ENCODE measurements at places on chromosomes 6 and 20.

- no peak for DNase-seq
Observed at GRCh38 chr6:20691185-20691584, 156.9 kb downstream of the CDKAL1 start.

DNA sequence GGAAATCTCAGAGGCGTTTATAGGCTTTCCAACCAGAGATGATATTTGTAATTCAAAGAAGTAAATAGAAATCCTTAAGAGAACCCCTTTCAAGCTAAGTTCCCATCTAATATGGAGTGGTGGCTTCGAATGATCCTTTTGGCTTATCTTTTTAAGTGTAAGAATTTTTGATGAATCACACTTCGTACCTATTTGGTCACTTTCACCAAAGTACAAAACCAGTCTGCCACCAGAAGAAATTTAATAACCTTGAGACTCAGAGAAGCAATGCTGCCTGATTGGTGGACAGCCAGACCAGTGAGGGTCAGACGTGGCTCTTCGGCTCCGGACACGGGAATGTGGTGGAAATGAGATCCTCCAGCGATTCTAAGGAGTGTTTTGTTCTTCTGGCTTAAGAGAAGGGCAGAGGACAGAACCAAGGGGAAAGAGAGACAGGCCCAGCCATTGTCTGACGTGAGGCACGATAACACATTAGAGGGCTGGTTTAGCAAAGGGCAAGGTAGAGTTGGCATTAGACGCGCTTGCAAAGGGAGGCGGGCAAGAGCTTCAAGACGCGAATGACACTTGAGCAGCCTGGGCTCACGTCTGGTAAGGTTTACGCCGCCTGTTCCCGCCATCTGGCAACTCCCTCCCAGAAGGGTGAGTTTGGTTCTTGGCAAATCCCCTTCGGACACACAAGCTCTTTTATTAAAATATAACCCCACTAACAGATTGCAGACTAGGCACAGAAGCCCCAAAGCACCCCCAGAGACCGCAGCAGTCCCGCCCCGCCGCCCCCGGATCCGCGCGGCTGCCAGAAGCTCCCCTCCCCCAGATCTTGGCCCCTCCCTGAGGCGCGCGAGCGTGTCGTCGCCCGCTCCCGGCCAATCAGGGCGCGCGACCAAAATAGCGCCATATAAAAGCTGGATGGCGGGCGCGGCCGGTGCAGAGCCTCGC, 50.0 kb upstream of the EZR start:
- DNase-seq, result no peak

DNA sequence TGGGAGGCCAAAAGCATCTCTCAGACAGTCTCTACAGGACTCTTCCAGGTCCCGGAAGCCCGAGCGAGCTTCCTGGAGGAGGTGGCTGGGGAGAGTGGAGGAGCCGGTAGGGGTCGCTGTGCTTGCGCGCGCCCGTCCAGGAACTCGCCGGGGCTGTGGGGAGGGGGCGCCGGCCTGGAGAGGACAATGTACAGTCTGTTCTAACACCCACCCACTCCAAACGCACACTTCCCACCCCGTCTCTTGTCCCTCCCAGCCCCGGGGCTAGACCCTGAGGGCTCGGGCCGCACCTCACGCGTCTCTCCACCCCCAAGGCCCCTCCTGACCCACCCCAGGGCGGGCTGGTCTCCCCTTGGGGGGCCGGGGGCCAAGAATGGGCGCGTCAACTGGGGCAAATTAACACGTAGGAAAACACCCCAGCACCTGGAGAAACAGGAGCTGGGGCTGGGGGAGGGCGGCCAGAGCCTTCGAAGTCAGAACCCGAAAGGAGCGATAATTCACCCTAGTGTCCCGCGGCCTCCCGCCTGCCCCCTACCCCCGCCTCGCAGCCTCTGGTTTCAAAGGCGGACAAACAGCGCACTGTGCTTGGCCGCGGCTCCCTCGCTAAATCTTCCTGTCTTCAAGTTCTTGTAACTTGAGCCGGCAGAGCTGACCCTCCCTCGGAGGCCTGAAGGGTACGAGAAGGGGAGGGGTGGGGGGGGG, 103.2 kb upstream of the FOXP4 start:
- DNase-seq, result no peak

- DNase-seq, result no peak
Observed at GRCh38 chr6:28525496-28526039, at the start of gene GPX5. GPX5 (plus strand) TSS chr6:28525881; CDS start chr6:28526014, 133 bp downstream.

- DNase-seq, result no peak
Observed at GRCh38 chr6:123997223-123997622, 193.6 kb downstream of the NKAIN2 start.

Measured in RWPE1 (cell line).